NCI-H1417 treated with DMSO at 0.1 percent for 48 hours (cell line): ENCODE measurements at places on chromosomes 6 and 20.

DNA sequence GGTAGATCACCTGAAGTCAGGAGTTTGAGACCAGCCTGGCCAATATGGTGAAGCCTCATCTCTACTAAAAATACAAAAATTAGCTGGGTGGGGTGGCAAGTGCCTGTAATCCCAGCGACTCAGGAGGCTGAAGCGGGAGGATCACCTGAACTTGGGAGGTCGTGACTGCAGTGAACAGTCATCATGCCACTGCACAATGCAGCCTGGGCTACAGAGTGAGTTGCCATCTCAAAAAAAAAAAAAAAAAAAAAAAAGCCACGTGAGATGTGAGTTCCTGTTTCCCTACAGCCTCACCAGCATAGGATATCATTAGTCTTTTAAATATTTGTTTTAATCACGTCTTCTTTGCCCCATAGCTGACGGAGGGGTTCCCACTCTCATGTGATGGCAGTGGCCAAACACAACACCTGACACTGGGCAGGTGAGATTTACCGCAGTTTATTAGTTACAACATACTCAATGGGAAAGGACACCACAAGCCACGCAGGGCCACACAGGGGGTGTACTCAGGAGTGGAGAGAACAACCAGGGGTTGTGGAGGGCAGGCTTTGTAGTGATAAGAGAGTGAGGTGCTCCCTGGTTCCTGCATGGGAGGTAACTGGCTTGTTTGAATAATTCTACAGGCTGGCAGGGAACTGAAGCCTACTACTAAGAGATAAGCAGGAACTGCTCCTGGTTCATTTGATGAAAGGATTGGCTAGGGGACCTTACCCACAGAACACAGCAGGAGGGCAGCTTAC lies 4.6 kb upstream of the LZTS3 start:
- no peak for DNase-seq

- DNase-seq = no peak
Measured at GRCh38 chr20:58064411-58065010, 163.9 kb downstream of the ANKRD60 start.

GRCh38 chr6:145020543-145020942 lies 714.8 kb downstream of the EPM2A start:
- DNase-seq = no peak

DNA sequence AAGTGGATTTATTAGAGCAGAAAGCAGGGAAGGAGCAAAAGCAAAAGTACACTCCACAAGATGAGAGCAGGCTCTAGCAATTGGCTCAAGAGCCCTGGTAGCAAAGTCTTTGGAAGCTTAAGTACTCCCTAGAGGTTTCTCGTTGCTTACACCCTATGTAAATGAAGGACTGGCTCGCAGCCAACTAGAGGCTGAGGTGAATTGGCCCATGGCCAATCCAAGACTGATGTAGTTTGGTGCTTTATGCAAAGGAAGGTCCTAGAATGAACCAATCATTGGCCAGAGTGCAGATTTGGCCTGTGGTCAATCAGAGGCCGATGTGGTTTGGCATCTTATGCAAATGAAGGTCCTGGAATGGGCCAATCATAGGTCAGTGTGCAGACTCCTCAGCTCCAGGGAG lies 191.3 kb upstream of the ARID1B start:
- DNase-seq = no peak

DNA sequence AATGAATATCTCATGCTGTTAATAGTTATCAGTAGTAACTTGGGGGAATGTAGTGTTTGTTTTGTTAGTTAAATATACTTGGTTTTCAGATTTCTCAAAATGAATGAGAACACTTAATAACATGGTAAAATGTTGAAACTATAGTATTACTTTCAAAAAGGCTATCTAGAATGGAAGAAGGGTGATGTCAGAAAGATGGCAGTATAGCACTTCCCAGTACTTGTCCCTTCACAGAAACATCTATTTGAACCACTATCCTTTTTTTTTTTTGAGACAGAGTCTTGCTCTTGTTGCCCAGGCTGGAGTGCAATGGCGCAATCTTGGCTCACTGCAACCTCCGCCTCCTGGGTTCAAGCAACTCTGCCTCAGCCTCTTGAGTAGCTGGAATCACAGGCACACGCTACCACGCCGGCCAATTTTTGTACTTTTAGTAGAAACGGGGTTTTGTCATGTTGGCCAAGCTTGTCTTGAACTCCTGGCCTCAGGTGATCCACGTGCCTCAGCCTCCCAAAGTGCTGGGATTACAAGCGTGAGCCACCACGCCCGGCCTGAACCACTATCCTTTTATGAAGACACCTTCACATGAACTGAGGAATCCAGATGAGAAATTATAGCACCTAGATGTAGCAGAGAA lies 4.7 kb upstream of the ECHDC1 start:
- no peak for DNase-seq
